ENCODE measurements at places on chromosomes 1 and 21. TPM values are rescaled to one million over a fixed set of nuclear protein-coding genes. Genes with fewer than 3 reads are reported as not detected.

Gene TFF2
- 0.61 TPM for total RNA-seq

GRCh38 chr1:40876891-40877290 is 14.7 kb upstream of the CITED4 start:
- DNase-seq, result no peak

Gene TEX38
- not detected for total RNA-seq

GRCh38 chr1:69413129-69413528 is 154.6 kb upstream of the LRRC7 start:
- DNase-seq, result no peak

DNA sequence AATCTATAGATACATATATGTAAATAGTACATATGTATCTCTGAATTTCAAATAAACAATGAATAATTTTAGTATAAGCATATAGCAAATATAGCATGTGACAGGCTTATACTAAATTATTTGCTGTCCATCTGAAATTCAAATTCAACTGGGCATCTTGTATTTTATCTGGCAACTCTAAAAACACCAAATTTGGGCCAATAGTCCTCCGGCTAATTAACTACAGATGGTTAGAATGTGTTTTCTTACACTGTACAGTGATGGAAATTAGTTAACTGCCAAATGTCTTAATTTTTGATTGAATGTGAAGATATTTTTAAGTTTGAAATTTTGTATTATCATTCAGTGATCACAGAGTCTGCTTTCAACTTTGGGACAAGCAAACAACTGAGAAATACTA is 30.7 kb downstream of the KCNJ15 start:
- DNase-seq, result no peak

- no peak for DNase-seq
Observed at GRCh38 chr21:46229133-46229922, 754 bp upstream of the LSS start.
